ENCODE measurements at places on chromosomes 11 and 22.
A peak's percentile ranks its signal among the peaks of the same experiment; 100 is the strongest.

DNA sequence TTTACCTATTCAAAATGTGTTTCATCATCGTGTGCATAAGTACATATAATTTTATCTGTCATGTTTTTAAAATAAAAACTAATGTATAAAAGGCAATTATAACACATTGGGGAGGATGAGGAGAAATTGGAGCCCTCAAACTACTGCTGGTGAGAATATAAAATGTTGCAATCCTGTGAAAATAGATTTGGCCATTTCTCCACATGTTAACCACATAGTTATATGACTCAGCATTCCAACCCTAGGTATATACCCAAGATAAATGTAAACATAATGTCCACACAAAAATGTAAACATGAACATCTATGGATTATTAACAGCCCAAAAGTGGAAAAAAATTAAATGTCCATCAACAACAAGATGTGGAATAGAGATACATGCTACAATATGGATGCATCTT lies 928.0 kb upstream of the FAT3 start:
- no peak for DNase-seq

DNA sequence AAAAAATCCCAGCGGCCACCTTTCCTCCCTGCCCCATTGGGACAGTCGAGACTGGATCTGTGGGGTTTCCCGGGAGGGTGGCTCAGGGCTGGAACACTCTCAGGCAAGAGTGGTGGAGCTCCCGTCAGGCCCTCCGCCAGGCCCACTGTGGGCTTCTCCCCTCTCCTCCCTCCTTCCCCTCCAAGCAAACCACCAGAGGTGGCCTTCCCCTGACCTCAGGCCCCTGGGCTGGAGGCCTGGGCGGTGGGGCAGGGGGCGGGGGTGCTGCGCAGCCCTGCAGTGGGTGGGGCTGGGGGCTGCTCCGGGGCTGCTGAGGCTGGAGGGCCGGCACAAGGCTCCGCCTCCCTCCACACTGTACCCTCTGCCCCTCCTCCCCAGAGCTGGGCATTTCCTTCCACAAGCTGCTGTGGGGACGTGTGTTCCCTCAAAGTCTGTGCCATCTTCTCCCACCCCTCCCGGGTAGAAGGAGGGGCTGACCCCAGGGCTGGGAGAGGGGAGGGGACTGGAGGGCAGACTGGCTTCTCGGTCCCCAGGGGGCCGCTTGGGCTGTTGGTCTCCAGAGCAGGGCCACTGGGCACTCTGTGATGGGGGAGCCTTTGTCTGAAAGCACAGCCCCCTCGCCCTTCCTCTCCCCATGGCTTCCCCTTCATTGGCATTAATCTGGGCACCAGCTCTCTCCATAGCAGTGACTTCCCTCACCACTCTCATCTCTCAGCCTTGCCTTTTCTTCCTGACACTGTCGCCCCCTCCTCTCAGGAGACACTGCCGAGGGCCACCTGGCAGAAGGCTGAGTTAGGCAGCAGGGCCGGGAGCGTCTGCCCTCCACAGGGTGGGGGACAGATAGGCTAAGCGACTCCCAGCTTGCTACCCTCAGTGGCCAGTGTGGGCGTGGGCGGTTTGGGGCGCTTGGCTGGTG lies 7.1 kb downstream of the RCOR2 start:
- DNase-seq = no peak

DNA sequence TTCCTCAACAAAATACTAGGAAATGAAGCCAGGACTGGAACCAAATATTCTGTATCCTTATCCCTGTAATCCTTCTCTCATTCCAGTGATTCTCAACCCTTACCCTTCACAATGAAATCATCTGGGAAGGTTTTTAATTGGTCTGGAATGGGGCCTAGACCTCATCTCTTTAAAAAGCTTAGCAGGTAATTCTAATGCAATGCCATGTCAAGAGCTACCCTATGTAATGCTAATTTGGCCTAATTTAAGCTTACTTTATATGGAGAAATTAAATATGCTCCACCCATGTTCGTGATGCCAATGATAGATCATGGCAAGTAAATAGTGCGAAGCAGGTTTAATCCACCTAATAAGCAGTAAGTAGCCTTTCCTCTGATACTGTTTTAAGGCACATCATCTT lies 101.7 kb downstream of the SGSM3 start:
- DNase-seq = no peak

DNA sequence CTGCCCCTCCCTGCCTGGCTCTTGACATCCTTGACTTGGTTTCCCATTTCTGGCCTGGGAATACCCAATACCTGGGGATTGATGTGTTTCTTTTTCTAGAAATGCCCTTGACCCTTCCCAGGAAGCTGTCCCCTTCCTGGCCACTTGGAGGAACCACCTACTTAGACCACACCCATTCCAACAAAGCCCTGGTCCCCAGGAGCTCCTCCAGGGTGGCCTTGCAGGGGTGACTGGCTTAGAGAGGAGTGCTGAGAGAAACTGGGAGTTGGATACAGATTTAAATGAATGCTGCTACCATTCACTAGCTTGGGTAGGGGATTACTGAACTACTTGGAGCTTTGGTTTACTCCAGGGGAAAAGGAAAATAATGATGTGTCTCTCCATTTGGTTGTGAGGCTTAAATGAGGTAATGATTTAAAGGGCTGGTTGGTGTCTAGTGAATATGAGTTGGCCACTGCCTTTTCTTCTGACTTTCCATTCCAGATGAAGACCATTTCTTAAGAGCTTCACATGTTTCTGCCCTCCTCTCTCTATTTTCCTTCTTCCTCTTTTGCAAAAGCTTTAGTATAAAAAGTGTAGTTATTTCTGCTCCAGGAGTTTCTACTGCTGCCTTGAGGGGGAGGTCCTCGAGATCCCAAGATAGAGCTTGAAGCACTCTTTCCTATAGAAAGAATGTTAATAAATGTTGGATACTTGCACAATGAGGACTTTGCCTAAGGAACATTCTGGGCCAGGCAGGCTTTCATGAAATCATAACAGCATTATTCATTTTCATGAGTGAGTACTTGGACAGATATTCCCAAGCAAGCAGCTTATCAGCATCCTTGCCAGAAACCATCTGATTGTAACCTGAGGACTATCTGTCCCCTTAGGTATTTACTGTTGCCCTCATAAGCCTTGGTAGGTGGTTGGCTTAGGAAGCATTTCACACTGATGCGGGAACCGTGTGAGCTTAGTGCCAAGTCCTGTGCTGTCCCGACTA lies 22.4 kb downstream of the PANX1 start:
- peak; percentile 17 for DNase-seq

GRCh38 chr11:67666303-67666645 lies 8.1 kb downstream of the ALDH3B2 start:
- no peak for DNase-seq

DNA sequence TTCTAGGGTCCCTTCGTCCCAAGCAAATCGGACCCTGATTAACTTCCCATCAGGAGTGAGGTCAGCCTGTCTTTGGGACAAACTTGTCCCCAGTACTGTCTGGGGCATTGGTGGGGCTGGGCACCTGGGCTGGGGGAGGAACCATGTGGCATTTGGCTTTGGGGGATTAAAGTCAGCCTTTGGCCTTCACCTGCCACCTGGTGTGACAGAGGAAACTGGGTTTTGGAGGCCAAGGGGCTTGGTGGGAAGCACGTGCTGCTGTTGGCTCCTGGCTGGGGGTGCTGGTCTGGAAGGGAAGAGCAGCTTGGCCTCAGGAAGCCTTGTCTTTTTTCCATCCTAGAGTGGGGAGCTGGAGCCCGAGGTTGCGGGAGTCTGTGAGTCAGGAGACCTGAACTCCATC lies 78.4 kb upstream of the NECTIN1 start:
- no peak for DNase-seq

DNA sequence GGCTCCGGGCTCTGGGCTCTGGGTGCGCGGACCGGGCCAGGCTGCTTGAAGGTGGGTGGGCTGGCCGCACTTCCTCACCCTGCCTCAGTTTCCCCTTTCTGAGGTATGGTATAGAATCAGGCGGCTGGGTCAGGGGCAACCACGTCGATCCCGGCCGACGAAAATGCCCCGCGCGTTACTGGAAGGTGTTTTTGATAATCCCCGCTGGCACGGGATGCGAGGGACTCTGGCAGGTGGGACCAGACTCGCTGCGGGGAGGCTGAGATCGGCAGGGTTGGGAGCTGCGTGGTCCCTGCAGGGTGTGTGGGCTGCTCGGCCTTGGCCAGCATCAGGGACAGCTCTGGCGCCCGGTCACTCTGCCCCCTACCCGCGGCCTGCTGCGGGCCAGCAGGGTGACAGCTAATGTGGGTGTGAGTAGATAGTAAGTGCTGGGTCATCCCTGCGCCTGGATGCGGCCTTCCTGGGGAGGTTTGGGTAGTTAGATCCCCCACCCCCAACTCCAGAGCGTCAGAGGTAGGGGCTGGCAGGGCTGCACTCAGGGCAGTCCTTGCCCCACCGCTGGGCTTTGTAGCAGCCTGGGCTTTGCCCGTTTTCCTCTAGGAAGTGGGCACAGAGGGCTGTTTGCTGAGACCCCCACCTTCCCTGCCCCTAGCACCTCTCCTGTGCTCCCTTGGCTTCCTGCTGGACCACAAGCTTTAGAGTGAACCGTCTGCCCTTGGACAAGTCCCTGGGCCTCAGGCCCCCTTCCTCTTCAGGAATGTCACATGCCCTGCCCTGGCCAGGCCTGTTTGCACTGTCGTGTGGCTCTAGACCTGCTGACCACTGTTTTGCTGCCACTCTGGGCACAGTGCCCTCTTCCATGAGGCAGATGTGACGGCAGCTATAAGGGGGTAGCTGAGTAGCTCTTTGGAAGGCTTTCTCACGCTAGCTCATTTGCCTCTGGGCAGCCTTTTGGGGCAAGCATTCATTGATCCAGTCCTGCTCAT lies 579 bp downstream of the TANGO2 start:
- peak; percentile 85 for DNase-seq

GRCh38 chr22:36797911-36798673 lies 18.7 kb downstream of the PVALB start:
- no peak for DNase-seq

DNA sequence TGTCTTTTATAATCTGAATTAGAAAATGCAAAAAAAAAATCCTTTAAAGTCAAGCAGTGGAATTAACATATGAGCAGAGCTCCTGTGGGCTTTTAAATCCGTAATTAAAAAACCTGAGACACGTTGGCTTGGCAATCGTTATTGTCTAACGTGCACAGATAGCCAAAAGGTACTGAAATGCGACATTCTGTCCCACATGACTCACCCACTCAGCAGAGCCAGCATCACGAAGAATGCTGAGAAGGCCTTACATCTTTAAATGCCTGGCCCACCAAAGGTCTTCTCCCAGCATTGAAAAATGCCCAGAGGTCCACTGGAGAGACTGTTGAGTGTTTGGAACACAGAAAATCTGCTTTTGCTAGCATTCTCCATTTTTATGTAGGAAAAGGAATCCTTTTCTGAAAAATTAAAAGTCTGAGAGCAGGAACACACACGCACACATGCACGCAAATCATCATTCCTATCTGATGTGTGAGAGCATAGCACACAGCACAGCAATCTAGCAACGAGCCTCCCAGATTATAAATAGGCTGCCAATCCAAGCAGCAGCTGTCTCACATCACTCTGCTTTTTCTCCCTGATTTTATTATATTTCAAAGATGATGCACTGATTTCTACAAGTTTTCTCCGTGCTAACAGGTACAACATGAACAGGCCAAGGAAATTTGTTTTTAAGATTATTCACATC lies 94.5 kb downstream of the PHF21A start:
- no peak for DNase-seq

GRCh38 chr22:46293577-46294260 lies 3.0 kb upstream of the GTSE1 start:
- peak; percentile 19 for DNase-seq

GRCh38 chr11:109123816-109124787 lies 297.9 kb upstream of the C11orf87 start:
- no peak for DNase-seq

- no peak for DNase-seq
Observed at GRCh38 chr11:93279851-93280347, 50.6 kb upstream of the DEUP1 start.

DNA sequence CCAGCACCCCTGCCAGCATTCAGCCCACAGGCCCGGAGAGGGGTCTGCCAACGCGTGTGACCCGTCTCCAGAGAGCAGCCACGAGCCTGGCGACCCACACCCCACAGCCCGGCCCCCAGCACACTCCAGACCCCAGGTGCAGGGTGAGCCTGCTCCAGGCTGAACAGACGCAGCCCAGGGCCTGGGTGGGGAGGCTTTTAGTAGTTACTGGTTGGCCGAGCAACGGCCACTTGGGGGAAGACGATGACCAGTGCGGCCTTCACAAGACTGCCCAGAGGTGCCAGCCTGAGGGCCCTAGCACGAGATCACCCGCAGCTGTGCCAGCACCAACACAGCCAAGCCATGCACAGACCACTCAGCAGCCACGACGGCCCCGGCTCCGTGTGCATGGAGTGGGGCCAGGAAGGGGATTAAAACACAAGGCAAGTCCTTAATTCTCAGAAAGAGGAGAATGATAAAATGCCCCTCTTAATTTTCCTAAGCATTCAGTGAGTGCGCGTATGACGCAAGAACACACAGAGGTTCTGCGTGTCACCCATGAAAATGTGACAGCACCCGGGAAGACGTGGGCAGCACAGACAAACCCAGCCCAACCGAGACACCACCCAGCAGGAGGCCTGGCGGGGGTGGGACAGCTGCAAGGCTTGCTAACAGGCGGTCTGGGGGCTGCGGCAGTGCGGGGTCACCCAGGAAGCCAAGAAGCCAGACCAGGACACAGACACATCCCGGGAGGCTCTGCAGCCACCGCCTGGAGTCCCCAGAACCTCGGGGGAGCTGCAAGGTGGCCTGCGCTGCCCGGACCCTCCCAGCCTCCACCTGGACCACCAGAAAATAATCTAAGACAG lies 47.6 kb downstream of the BRD1 start:
- peak; percentile 26 for DNase-seq

- no peak for DNase-seq
Observed at GRCh38 chr22:46364341-46365165, 29.0 kb downstream of the TRMU start.

- DNase-seq = no peak
Observed at GRCh38 chr11:73980001-73980961, 2.4 kb downstream of the UCP2 start.

- no peak for DNase-seq
Observed at GRCh38 chr22:44613196-44613595, 88.8 kb upstream of the PRR5 start.

DNA sequence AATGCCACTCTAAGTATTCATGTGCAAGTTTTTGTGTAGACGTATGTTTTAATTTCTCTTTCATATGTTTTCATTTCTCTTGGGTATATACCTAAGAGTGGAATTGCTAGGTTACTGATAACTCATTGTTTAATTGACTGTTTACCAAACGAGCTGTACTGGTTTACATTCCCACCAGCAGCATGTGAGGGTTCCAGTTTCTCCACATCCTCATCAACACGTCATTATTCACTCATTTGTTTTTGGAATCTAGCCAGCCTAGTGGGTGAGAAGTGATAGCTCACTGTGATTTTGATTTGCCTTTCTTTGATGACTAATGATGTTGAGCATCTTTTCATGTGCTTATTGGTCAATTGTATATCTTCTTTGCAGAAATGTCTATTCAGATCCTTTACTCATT lies 4.0 kb downstream of the ANKRD13D start:
- peak; percentile 38 for DNase-seq

GRCh38 chr11:112797648-112798293 lies 163.4 kb upstream of the NCAM1 start:
- DNase-seq = no peak

- no peak for DNase-seq
Observed at GRCh38 chr11:125250318-125251213, 86.0 kb downstream of the PKNOX2 start.

- no peak for DNase-seq
Observed at GRCh38 chr11:35418282-35419183, 825 bp downstream of the SLC1A2 start.

GRCh38 chr22:39469681-39470450 lies 13.1 kb downstream of the MGAT3 start:
- no peak for DNase-seq
